A673 (cell line): ENCODE measurements at places on chromosomes 11 and 22.

DNA sequence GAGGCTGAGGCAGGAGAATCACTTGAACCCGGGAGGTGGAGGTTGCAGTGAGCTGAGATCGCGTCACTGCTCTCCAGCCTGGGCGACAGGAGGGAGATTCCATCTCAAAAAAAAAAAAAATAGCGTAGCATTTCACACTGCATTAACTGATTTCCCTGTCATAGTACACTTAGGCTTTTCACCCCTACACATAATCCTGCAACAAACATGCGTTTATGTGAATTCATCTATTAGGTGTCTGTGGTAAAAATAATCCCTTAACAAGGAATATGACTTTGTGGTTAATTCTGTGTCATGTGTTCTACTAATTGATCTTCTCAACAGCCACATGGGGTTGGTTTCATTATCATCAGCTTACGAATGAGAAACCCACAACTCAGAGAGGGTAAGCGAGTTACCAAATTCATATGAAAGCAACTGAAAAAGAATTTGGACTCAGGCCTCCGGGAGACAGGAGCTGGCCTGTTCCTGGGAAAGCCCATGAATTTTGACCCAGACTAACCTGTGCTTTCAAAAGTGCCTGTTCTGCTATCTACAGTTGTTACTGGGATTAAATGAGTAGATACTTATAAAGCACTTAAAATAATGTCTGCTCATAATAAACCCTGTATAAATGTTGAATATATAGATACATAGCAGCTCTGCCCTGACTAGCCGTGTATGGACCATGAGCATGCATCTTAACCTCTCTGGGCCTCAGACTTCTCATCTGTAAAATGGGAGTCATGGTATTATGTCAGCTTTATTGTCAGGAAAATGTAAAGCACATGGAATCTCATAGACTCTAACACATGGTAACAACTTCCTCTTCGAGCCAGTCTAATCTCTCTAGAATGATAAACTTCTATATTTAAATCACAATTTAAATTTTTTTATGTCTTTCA is 36.6 kb downstream of the KCNJ1 start:
- no peak for DNase-seq

DNA sequence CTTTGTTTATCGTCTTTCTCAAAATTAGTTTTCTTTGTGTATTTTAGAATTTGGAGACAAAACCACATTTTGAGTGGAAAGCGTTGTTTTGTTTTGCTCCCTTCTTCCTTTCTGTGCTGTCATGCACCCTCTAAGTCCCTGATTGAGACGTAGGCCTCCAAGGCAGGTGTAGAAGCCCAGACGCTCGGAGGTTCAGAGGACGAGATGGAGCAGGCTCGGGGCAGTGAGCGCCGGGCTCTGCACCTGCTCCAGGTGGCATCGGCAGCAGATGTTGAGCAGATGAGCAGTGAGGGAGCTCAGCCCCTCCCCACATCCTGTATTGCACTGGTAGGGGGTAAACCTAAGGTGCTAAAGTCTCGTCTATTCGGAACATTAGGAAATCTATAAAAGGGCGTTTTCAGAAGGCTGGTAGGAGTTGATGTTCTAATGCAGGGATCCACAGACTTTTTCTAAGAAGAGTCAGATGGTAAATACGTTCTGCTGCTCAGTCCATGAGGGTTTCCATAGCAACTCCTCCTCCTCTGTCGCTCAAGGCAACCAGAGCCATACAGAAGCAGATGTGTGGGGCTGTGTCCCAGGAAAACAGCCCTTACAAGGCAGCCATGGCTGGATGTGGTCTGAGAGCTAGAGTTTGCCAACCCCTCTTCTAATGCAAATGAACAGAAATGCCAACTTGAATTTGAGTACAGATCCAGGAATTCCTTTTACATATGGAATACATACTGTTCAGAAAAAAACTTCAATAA is 724.2 kb downstream of the BRD1 start:
- no peak for DNase-seq

- DNase-seq: no peak
Measured at GRCh38 chr11:62402226-62402959, 16.4 kb upstream of the SCGB1A1 start.

- DNase-seq: no peak
Measured at GRCh38 chr11:73622926-73623593, 23.3 kb upstream of the PLEKHB1 start.

DNA sequence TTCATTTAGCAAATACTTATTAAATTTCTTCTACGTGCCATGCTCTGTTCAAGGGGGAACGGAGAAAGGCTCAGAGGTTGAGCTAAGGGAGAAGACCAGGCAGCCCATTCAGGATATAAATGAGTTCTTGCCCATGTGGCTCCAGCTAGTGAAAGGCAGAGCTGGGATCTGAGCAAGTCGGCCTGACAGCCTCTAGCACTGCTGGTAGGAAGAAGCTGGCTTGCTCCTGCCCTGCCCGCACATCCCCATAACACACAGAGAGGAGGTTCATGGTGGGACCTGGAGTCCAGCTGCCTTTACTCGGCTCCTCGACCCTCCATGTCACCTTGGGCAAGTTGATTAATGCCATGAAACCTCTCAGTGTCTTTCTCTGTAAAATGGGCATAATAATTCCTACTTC is 2.0 kb downstream of the SLC15A3 start:
- no peak for DNase-seq

- no peak for DNase-seq
Measured at GRCh38 chr11:110490886-110491285, 61.1 kb downstream of the FDX1 start.

DNA sequence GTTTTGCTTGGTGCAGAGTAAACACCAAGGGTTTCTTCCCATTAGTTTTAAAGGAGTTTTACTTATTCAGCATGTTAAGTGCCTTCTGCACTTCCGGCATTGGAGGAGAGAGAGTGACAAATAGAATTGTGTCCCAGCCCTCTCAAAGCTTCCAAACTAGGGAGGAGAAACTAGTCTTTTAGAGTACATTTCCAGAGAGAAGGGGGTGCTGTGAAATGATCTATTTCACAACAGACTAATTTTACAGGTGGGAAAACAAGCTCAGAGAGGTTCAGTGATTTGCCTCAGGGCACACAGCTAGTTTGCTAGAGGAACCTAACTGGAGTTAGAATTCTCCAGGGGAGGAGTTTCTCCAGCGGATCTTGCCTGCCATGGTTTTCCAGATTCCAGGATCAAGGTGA is 12.6 kb downstream of the MPST start:
- no peak for DNase-seq

GRCh38 chr11:117230286-117230961 is 1.4 kb downstream of the PCSK7 start:
- DNase-seq: no peak

- DNase-seq: peak; percentile 45
Measured at GRCh38 chr11:122910775-122911174, 28.2 kb downstream of the JHY start.

- DNase-seq: no peak
Measured at GRCh38 chr11:113484223-113484622, 9.0 kb upstream of the DRD2 start.

DNA sequence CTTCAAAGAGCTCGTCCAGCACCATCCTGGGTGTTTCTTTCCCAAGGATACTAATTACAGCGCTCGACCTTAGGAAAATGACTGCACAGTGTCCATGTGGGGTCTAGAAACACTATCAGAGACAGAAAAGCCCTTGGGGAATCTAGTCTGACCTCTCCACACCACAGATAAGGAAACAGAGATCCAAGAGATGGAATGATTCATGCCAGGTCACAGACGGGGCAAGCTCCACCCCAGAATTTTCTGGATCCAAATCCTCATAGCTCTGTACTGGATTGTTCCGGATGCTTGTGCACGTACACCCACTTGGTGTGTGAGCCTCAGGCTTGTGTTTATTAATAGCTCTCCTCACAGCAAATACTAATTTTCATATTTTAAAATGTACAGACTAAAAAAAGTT is 11.3 kb downstream of the ABTB2 start:
- no peak for DNase-seq

DNA sequence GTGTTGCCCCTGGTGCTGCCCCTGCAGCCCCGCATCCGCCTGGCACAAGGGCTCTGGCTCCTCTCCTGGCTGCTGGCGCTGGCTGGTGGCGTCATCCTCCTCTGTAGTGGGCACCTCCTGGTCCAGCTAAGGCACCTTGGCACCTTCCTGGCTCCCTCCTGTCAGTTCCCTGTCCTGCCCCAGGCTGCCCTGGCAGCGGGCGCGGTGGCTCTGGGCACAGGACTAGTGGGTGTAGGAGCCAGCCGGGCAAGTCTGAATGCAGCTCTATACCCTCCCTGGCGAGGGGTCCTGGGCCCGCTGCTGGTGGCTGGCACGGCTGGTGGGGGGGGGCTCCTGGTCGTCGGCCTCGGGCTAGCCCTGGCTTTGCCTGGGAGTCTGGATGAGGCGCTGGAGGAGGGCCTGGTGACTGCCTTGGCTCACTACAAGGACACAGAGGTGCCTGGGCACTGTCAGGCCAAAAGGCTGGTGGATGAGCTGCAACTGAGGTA is 278 bp downstream of the ROM1 start:
- DNase-seq: no peak

- peak; percentile 39 for DNase-seq
Measured at GRCh38 chr22:40826984-40827741, 8.0 kb upstream of the SLC25A17 start.

DNA sequence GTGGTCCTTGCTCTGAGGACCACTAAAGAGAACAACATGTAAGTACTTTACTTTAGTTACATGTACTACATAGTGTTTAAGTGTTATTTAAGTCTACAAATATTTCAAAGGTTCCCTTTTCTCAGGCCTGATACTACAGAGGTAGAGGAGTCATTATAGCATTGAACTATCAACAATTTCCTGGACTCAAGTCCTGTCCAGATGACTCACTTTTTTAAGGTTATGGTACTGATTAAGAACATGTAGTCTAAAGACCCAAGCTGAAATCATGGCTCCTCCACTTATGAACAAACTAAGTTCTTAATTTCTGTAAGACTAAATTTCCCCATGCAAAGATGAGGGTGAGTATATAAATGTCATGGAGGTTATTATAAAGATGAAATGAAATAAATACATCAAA is 74.7 kb downstream of the NARS2 start:
- DNase-seq: no peak

GRCh38 chr11:95650276-95650675 is 139.3 kb downstream of the FAM76B start:
- no peak for DNase-seq

DNA sequence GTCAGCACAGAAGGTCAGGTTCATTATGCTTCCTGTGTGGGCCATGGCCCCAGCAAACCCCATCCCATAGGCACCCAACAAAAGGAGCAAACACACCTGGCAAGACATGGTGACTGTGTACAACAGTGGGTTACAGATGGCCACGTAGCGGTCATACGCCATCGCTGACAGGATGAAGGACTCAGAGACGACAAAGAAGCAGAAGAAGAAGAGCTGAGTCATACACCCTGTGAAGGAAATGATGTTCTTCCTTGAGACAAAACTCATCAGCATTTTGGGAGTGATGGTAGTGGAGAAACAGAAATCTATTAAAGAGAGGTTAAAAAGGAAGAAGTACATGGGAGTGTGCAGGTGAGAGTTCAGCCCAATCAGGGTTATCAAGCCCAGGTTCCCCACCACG is 309 bp downstream of the OR8B12 start:
- DNase-seq: no peak

- DNase-seq: no peak
Measured at GRCh38 chr22:48754611-48755058, 1073.0 kb downstream of the BRD1 start.

DNA sequence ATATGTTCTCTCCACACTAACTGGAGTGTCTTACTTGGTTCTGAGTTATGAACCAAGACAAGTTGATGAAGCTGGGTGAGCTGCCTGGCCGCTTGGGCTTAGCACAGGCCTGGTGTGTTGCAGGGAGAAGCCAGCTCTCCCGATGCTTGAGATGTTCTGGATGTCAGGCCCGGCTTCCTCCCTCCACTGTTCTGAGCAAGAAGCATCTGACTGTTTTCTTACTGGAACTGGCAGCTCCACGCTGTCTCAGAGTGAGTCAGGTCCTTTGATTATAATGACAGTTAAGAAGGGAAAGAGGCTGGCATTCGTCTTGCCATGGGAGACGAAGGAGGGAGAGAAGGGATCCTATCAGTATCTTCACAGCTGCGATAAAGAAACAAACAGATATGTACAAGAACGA is 46.5 kb upstream of the CRTAM start:
- no peak for DNase-seq

DNA sequence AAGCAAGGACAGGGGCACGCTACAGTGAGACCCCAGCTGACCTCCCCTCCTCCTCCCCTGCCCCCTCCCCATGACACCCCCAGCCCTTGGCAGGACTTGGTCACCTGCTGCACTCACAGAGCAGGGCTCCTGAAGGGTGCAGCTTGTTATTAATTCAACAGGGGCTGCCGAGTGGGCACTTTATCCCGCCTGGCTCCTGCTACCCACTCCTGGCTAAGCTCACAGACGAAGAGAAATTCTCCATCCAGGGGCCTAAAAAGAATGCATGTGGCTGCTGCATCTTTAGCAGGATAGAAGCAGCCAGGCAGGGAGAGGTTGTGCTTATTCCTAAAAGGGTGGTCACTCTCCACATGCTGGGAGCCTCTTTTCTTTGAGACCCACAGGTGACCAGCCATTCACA is 40.3 kb downstream of the GALNT18 start:
- DNase-seq: no peak

DNA sequence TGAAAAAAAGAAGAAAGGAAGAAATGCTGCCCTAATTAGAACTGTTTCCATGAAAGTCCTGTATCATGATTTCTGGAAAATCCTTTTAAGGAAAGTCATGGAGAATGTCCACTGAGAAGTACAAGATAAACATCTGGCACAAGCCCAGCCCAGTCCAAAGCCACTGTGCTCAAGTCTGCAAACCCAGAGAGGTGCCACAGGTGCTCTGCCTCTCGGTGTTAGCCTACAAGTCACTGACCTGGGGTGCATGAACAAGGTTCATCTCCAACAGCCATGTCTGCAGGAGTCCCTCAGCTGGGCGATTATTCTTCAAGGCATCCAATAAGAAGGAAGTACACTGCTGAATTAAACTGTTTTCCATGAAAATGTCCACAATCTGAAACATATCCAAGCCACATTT is 51.1 kb upstream of the SLC25A1 start:
- no peak for DNase-seq

DNA sequence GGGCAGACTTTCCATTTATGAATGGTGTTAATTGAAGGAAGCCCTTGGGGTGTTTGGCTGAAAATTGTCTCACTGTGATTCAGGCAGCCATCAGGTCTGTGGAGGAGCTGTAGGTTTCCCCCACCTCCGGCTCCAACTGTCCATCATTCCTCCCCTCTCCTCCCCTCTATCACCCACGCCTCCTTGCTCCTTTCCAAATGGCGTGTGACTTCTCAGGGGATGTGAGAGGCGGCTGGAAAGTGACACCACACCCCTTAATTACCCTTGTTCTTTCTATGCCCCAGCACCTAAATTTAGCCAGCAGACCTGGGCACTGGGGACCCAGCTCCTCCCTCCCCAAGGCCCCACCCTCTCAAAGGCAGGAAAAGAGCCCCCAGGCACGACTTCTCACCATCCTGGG is 38.1 kb upstream of the SYT7 start:
- DNase-seq: no peak

GRCh38 chr11:125431481-125431880 is 64.6 kb downstream of the FEZ1 start:
- DNase-seq: no peak

- no peak for DNase-seq
Measured at GRCh38 chr11:17395554-17395961, 7.1 kb upstream of the KCNJ11 start.

GRCh38 chr11:101127699-101128570 is 1.7 kb downstream of the PGR start:
- DNase-seq: peak; percentile 19

- no peak for DNase-seq
Measured at GRCh38 chr11:8794677-8795103, 112.1 kb downstream of the RPL27A start.

- DNase-seq: no peak
Measured at GRCh38 chr11:381501-382072, 12.3 kb downstream of the B4GALNT4 start.
